MM.1S (cell line): ENCODE measurements at places on chromosomes 6 and 20.

DNA sequence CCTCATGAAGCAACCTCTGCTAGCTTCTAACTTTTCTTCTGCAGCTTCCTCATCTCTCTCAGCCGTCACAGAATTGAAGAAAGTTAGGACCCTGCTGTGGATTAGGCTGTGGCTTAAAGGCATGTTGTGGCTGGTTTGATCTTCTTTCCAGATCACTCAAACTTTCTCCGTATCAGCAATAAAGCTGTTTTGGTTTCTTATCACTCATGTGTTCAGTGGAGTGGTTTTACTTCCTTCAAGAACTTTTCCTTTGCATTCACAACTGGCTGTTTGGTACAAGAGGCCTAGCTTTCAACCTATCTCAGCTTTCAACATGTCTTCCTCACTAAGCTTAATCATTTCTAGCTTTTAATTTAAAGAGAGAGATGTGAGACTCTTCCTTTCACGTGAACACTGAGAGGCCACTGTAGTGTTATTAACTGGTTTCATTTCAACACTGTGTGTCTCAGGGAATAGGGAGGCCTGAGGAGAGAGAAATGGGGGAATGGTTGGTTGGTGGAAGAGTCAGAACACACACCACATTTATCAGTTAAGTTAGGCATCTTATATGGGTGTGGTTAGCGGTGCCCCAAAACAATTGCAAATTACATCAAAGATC is 17.2 kb downstream of the ZSCAN23 start:
- DNase-seq: no peak

DNA sequence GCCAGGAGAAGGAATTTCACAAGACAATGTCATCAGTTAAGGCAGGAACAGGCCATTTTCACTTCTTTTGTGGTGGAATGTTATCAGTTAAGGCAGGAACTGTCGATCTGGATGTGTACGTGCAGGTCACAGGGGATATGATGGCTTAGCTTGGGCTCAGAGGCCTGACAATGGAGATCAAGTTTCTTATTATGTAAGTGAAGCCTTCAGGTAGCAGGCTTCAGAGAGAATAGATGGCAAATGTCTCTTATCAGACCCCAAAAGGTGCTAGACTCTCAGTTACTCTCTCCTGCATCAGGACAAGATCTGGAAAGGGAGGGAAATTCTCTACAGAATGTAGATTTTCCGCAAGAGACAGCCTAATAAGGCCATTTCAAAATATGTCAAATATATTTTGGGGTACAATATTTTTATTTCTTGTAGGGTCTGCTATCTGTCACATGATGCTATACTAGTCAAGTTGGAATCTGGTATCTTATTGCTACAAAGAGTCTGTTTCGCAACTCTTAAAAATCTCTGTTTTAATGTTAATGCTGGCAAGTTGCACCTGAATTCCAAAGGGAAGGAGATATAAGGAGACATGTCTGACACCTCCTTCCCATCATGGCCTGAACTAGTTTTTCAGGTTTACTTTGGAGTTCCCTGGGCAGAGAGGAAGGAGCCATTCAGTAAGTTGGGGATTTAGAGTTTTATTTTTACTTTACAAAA is 48.8 kb downstream of the TRDN start:
- no peak for DNase-seq

DNA sequence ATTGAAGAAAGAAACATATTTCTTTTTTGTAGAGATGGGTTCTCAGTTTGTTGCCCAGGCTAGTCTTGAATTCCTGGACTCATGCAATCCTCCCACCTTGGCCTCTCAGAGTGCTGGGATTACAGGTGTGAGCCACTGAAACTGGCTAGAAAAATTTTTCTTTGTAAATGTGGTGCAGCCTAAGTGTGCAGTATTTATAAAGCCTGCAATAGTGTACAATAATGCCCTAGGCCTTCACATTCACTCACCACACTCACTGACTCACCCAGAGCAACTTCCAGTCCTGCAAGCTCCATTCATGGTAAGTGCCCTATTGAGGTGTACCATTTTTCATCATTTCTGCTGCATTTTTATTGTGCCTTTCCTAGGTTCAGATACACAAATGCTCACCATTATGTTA is 31.4 kb downstream of the NHSL1 start:
- no peak for DNase-seq

DNA sequence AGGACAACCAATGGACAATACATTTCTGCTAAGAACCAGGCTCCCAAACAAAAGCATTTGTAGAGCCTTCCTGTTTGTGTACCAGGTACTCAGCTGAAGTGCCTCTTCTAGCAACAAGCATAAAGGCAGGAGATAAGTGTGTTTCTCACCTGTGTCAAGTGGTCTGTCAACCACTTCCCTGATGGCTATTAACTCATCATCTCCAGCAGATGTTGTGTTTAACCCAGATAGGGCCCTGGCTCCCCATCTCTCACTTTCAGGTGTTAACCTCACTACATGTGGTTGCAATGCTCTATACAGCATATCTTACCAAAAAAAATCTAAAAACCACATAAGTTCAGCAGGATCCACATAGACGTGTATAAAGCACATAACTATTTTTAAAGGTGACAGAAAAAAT is 9.6 kb upstream of the IL17A start:
- peak; percentile 96 for DNase-seq

DNA sequence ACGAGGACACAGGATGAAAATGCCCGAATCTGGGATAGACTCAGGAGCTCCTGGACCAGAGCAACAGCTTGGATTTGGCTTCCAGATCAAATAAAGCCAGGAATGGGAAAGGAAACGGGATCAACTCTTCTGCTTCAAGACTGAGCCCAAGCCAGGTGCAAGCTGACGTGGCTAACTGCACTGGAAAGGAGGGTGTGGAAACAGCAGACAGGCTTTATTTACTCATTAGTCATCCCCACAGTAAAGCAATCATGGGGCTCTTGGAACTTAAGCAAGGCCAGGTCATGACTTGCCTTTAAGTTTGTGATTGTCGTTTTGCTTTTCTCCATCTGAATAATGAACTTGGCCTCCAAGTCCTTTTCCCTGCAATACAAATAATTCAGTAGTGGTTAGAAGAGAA is 45.2 kb downstream of the KIF16B start:
- no peak for DNase-seq

DNA sequence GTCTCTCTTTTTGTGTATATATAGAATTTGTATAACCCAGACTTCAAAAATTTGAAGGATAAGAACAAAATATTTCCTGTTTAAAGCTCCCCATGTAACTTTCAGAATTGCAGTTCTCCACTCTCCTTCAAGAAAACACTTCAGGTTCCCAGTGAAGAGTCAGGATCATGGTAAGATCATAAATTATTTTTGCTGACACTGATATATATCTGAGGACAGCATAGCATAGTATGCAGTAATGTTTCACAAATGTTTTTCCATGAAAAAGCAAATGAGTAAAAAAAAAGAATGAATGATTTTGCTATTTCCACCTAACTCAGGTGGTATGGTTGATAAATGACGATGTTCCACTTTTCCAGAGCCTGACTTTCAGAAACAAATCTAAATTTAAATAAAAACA is 545.6 kb upstream of the EPHA7 start:
- DNase-seq: no peak

DNA sequence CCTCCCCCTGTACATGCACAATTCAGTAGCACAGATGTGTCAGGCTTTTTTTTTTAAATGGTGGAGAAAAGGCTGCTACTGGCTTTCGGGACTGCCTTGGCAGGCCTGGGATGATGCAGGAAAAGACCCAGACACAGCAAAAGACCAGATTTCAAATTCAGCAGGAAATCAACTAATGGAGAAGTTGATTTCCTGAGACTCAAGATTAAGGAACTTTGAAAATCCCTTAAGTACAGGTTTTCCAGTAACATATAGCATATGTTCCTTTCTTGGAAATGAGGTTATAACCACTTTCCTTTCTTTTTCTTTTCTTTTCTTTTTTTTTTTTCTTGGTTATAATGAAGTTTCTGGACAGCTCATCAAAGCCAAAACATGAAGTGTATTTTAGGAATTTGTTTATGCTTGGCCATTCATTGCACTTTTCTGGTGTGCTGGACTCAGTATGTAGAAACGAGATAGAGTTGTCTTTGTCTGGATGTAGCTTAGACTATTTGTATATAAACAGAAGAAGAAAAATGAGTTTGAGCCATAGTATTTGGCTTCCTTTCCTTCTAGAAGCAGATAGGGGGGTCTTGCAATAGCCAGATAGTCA is 119.4 kb downstream of the SASH1 start:
- DNase-seq: no peak

GRCh38 chr6:32664827-32665362 is 1.6 kb downstream of the HLA-DQB1 start:
- no peak for DNase-seq

DNA sequence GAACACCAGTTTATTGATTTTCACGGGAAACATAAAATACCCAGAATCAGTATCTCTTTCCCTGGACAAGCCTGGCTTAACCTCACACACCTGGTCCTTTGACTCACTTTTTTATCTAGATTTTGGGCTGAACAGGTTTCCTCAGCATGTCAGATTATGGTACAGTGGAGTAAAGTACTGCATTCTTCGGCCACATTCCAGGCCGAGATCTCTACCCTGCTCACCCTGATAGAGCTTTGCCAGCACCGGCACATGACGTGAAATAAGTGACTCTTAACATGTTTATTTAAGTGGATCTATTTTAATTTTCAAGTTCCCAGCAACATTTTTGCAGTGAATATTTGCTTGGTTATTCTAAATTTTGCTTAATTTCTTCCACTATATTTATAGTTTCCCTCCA is 79.0 kb upstream of the POPDC3 start:
- DNase-seq: no peak

- no peak for DNase-seq
Observed at GRCh38 chr6:13076575-13076974, 251.8 kb downstream of the TBC1D7 start.

DNA sequence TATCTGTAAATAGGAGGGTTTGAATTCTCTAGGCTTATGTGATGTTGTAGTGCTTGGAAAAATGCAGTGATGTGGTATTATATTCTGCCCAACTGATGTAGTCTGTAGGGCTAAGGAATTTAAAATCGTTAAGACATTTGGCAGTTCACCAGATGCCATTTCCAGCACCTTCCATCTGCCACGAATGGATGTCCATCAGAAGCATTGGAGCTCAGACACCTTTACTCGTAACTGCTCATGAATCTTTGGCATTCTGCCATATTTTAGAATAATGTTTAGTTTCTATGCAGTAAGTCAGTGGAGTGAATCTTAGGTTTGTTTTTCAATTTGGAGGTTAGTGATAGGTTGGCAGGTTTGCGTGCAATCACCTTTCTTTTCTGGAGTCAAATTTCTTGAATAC is 2.4 kb upstream of the SYTL3 start:
- DNase-seq: no peak

DNA sequence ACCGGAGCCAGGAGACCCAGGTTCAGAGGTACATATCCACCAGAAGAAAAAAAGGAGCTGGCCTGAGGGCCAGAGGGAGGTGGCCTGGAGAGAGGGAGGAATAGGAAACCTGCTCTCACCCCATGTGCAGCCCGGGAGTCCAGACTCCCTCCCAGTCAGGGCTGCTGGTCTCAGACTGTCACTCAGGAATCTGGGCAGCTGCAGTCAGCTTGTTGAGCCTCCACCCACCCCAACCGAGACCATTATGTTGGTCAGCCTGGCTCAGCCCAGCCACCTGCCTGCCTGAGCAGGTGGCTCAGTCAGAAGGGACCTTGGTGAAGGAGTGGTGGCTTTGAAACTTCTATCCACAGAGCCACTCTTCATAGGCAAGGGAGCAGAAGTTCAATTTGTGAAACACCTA is 53.3 kb upstream of the EPB41L1 start:
- DNase-seq: peak; percentile 86

GRCh38 chr20:39651645-39652325 is 689.6 kb downstream of the DHX35 start:
- no peak for DNase-seq

DNA sequence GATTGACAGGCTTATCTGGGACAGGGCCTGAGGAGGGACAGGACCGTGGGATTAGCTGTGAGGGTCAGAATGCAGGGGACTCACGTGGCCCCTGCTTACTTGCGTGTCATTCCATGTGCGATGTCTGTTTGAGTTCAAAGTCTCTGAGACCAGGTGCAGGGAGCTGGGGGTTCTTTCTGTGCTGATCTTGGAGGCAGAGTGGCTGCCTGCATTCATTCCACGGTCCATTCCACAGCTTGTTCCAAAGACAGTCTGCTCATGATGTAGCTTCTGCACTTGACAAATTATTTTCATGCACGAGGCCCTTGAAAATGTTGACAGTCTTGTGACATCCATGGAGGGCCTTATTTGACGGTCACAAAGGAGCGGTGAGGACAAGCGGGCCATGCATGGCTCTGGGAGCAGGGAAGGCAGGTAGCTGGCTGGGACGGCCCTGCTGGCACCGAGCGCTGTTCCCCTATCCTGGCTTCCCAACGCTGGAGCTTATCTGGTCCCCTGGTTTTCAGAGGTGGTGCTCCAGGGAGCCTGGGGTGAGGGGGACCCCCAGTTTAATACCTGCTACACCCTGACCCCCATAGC is 156.3 kb upstream of the RNF24 start:
- no peak for DNase-seq

- DNase-seq: no peak
Observed at GRCh38 chr20:47127999-47128398, 228.5 kb downstream of the ZMYND8 start.

DNA sequence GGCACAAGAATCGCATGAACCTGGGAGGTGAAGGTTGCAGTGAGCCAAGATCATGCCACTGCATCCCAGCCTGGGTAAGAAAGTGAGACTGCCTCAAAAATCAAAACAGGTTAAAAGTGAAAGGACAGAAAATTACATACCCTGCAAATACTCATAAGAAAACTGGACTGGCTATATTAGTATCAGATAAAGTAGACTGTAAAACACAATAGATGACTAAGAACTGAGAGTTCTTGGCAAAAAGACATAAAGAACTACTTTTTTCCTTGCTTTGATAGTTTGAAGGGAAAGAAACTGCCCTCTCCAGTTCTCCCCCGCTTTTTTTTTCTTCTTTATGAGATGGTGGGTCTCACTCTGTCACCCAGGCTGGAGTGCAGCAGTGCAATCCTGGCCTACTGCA is 17.0 kb downstream of the SNX3 start:
- DNase-seq: no peak

- no peak for DNase-seq
Observed at GRCh38 chr20:47972916-47973309, 187.6 kb upstream of the SULF2 start.

- DNase-seq: no peak
Observed at GRCh38 chr6:30547454-30547853, 8.8 kb downstream of the GNL1 start.
